ENCODE measurements at places on chromosomes 3 and 15. TPM values are rescaled to one million over a fixed set of nuclear protein-coding genes. Genes with fewer than 3 reads are reported as not detected.
A peak's percentile ranks its signal among the peaks of the same experiment; 100 is the strongest.

Gene FAM174B
- 4.9 TPM for total RNA-seq

Gene TM4SF18
- total RNA-seq, result not detected

DNA sequence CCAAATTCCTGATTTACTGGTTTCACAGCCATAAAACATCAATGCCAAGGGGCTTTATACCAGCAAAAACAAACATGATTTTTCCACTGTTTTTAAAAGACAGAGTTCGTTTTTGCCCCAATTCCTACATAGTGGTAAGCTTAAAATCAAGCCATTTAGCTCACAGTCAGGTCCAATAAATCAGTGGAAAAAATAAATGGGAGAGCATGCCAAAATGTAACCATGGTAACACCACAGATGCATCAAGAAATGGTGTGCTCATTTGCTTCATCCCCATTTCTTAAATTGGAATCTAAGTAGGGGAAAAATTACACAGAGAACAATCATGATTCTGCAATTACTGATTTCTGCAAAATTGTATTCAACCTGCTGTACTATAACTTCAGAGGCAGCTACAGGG lies 418.8 kb downstream of the MAGI1 start:
- no peaks in the 10 kb centered on the region for H3K36me3 ChIP-seq
- no peaks in the 10 kb centered on the region for H3K4me1 ChIP-seq
- no peaks in the 10 kb centered on the region for H3K27me3 ChIP-seq

DNA sequence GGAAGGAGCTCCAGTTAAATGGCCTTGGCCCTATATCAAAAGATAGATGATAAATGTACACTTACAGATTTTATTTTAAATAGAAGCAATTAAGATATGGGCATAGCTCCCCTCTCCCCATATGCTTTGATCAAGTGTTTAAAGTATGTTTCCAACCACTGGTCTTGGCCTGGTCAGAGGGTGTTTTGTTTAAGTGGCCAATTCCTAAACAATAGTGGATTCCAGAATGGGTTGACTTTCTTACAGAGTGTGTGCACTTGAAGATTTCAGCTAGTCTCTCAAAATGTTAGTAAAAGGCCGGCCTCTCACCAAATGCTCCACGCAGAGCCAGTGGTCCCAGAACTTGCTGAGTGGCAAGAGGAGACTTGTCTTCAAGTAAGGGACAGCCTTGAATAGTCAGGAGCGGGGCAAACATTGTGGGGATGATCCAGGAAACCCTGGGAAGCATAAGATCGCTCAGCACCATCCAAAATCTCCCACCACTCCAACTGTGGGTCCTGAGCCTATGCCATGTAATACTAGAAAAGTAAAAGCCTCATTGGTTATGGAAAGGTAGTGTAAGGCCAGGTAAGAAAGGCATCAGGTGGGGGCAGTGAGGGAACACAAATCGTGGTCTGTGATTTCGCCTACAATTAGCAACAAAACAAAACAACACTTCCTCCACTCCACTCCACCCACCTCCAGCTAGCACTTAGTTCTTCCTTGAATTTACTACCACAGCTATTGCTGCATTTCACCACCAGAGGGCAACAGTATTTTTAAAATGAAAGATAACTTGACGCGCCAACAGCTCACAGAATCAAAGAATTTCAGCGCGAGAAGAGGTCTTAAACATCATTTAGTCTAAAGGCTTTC lies 4.8 kb downstream of the RARRES1 start:
- H3K4me3 ChIP-seq, result peak overlapping the region; percentile 47
- peak; percentile 36 for DNase-seq
- H3K27ac ChIP-seq, result peak overlapping the region; percentile 6

DNA sequence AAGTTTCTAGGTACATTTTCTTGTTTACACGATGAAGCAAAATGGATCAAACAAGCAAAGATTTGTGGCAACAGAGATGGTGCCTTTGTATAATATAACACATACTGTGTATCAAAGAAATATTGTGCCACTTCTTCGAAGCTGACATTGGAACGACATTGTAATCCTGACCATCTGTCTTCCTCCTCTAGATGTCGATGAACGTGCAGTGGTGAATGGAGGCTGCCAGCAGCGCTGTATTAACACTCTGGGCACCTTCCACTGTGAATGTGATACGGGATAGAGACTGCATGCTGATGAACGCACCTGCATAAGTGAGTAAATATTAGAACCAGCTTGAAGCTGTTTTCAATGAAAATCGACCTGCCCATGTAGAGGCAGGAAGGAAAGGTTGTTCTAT lies 613.3 kb upstream of the GOLIM4 start:
- H3K4me1 ChIP-seq, result no peaks in the 10 kb centered on the region
- no peaks in the 10 kb centered on the region for H3K27me3 ChIP-seq
- no peaks in the 10 kb centered on the region for H3K36me3 ChIP-seq
- H3K4me3 ChIP-seq, result no peak overlapping the region
- no peak overlapping the region for H3K27ac ChIP-seq

- H3K4me1 ChIP-seq, result peaks cover 7% of the 10 kb centered on the region
- no peaks in the 10 kb centered on the region for H3K36me3 ChIP-seq
- no peak overlapping the region for H3K27ac ChIP-seq
- no peak for DNase-seq
These were observed 63.3 kb downstream of the ABTB1 start for GRCh38 chr3:127735767-127736693.

GRCh38 chr3:44478606-44479094 lies 1.2 kb upstream of the ZNF445 start:
- DNase-seq, result no peak
- peak overlapping the region; percentile 84 for H3K4me3 ChIP-seq
- H3K4me1 ChIP-seq, result peaks cover 24% of the 10 kb centered on the region

DNA sequence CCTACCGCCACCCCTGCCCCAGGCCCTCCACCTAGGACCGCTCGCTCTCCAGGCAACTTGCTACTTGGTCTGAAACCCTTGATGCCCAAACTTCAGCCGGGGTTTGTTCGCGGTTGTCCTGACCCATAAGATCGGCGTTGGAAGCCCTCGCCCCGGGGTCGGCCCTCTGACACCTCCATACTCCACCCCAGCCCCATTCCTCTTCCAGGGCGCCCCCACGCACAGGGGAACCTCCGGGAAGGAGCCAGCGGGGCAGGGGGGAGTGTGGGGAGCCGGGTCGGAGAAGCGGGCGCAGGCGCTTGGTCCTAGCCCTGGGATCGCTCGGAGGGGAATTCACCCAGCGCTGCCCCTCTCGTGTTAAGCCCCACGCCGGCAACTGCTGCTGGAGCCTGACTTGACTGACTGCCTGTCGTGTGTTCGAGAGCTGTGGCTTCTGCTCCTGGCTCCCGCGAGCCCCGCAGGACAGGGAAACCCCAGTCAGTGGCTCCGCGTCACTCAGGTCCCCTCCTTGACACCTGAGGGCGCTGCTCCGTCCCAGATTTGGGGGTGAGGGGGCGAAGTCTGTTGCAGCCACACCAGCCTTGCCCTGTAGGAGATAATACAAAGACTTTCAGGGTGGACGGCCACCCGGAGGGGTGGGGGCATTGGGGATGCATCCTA lies 675 bp downstream of the RYR3 start:
- peaks cover 37% of the 10 kb centered on the region for H3K27me3 ChIP-seq
- no peaks in the 10 kb centered on the region for H3K4me1 ChIP-seq
- H3K36me3 ChIP-seq, result no peaks in the 10 kb centered on the region
- no peak overlapping the region for H3K27ac ChIP-seq
